ENCODE measurements at places on chromosomes 7 and 10. TPM values are rescaled to one million over a fixed set of nuclear protein-coding genes. Genes with fewer than 3 reads are reported as not detected.

- ATAC-seq: no peak
Measured at GRCh38 chr10:96666741-96667140, 53.6 kb downstream of the PIK3AP1 start.

GRCh38 chr10:5896208-5897052, 6.4 kb downstream of the FBH1 start:
- ATAC-seq: no peak

DNA sequence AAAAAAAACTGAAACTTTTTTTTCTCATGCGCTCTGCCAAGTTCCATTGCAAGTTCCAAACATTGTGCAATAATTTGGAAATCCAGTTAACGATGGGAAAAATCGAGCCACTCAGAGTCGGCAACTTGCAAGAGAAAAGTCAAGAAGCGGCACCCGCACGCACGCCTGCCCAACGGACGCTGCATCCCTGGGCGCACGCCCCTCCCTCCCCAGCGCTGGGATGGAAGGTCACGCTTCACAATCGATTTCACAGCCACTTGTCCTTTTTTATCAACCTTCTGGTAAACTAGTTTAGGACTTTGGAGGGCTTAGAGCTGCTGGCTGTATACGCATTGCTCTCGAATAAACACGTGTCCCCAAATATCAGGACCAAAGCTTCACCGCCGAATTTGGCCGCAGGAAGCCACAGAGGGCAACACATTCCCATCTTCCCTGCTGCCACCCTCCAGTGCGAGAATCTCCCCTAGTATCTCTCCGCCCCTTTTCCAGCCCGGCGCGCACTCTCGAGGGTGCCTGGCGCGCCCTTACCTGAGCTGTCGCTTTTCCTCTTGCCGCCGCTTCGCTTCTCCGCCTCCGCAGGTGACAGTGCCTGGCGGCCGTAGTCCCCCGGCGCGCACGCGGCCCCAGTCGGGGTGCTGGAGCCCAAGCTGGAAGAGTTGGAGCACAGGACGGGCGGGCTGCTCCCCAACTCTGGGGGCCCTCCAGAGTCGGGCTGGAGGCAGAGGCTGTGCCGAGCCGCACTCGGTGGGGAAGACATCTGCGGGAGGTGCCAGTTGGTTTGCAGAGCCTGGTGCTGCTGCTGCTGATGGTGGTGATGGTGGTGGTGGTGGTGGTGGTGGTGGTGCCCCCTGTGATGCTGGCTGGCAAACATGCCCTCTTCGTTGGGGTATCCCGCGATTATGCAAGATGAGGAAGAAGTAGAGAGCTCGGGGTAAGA, 857 bp downstream of the MEOX2 start:
- peak; percentile 45 for ATAC-seq

GRCh38 chr7:150799741-150800580, at the start of gene TMEM176B:
Gene TMEM176B, minus strand, starts transcription at chr7:150800364. Its CDS starts 3,795 bp downstream, at chr7:150796569.
- peak; percentile 75 for ATAC-seq

DNA sequence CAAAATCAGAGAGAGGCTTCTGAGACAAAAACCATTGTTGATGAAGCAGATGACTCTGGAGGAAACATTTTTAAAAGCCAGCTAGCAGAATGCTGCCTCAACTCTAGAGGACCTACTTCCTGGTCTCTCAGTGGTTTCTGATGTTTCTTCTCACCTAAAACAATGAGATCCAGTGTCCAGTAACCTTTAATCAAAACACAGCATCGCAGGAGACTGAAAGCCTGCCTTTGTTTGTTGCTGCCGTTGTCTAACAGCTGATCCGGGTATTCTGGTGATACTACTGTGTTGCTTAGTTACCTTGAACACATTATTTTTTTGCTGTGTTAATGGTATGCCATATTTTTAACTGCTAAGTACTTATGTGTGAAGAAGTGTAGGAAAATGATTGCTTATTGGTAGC, 70.9 kb downstream of the WIPF3 start:
- no peak for ATAC-seq

The PILRA gene
- total RNA-seq: 5.0 TPM

The C10orf62 gene
- total RNA-seq: not detected

The CLEC5A gene
- total RNA-seq: 0.12 TPM

GRCh38 chr7:46565253-46566096, 644.4 kb upstream of the IGFBP3 start:
- ATAC-seq: no peak

GRCh38 chr10:117339578-117339977, 35.7 kb downstream of the PDZD8 start:
- no peak for ATAC-seq

DNA sequence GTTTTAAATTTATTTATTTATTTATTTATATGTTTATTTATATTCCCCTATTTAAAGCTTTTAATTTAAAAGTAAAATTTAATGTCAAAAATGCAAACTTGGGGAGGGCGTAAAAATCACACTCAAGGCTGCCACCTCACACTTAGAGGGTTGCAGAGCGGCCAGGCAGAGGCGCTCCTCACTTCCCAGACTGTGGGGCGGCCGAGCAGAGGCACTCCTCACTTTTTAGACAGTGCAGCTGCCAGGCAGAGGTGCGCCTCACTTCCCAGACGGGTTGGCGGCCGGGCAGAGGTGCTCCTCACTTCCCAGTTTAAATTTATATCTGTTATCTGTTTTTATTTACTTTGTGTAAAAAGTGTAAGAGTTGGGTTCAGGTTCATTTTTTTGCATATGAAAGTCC, 10.0 kb upstream of the ZNF425 start:
- ATAC-seq: no peak

DNA sequence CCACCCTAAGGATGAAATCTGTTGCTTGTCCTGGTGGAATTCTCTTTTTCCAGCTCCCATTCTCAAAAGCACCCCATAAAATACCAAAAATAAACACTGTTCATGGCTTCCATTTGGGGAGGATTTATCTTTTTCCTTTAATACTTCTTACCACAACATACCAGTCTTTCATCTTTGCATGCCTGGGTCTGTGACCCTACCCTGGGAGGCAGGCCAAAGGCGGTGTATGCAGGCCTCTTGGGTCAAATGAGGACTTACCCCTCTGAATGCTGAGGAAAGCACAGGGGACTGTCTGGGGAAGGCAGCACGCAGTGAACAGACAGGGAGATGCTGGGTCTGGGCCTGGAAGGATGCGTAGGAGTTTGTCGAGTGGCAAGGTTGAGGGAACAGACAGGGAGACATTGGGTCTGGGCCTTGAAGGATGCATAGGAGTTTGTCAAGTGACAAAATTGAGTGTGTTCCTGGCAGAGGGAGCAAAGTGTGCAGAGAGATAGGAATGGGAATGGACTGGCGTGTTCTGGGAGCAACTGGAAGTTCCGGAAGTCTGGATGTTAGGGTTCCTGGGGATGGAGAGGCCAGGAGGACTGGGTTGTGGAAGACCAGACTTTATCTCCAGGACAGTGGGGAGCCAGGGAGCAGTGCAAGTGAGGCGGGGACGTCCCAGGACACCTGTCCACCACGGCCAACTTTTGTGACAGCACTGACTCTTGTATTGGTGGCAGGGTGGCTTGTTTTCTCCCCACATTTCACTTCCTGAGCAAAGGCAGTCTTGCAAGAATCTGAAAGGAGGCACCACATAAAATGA, 40.8 kb downstream of the MYL10 start:
- ATAC-seq: no peak

The ZPBP gene
- total RNA-seq: not detected

The MYO1G gene
- total RNA-seq: 3.6 TPM

- ATAC-seq: no peak
Measured at GRCh38 chr7:93226310-93226709, at the start of gene HEPACAM2. Gene HEPACAM2, minus strand, starts transcription at chr7:93226469.

The CARD11 gene
- 0.67 TPM for total RNA-seq

The LIPK gene
- not detected for total RNA-seq

DNA sequence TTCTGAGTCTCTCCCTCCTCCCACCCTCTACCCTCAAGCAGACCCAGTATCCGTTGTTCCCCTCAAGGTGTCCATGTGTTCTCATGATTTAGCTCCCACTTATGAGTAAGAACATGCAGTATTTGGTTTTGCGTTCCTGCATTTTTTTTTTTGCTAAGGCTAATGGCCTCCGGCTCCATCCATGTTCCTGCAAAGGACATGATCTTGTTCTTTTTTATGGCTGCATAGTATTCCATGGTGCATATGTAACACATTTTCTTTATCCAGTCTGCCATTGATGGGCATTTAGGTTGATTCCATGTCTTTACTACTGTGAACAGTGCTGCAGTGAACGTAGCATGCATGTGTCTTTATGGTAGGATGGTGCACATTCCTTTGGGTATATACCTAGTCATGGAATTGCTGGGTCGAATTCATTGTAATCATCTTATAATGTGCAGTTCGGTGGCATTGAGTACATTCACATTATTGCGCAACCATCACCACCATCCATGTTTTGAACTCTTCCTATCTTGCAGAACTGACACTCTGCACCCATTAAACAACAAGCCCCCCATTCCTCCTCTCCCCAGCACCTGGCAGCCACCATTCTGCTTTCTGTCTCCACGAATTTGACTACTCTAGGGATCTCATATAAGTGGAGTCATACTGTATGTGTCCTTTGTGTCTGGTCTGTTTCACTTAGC, 125.5 kb downstream of the CAMK1D start:
- no peak for ATAC-seq

The LRRD1 gene
- 0.13 TPM for total RNA-seq

DNA sequence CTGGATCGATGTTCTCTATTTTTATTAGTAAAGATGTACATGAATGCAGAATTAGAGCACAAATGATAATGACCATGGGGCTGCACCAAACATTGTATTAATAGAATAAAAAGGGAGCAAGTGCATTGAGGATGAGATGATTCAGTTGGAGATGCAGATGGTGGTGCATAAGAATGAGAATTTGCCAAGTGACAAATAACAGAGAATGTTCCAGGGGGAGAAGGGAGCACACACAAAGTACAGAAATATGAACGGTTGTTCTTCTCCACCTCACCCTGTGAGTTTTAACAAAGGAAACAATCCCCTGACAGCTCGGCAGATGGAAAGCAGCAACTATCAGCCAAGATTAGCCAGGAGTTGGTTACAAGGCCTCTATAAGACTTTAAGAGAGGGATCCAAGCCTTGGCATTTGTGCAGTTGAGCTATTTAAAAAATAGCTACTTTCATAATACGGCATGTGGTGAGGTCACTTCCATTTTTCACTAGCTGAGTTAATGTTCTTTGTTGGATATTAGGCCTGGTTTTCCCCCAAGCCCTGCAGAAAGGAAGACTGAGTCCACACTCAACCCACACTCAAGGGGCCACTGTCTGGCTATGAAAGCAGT, 462.5 kb downstream of the TNS3 start:
- ATAC-seq: peak; percentile 47

DNA sequence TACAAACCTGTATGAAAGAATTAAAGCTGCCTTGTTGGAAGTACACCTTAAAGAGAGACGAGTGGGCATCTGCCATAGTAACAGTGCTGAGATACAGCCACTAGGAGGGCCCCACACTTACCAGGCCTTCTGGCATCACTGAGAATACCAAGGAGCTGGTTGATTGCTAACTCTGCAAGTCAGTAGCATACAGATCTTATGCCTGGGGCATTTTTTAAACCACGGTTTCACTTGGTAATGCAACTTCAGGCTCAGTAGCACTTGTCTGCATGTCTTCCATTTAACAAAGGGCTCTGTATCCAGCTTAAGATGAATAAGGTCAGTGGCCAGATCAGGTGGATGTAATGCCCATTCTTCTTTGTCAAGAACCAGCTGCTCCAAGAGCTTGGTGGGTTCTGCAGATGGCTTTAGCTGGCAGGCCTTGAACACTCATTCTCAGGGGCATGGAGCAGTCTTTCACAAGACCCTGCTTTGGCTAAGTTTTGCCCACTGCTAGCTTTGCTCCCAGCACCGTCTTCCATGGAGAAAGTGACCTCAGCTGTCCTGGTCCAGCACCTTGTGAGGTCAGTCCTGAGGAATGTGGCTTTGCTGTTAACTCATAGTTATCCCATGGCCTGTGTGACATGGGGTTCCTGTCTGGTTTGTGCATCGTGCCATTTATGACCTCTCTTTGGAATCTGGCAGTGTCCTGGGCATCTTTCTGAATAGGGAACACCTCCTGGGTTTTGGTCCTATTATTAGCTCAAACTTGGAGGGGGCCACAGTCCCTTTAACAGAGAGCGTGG, 68.1 kb downstream of the BMPER start:
- ATAC-seq: no peak

- no peak for ATAC-seq
Measured at GRCh38 chr10:62562795-62563194, 188.6 kb downstream of the ZNF365 start.

- no peak for ATAC-seq
Measured at GRCh38 chr7:36096460-36097095, 56.5 kb upstream of the EEPD1 start.

DNA sequence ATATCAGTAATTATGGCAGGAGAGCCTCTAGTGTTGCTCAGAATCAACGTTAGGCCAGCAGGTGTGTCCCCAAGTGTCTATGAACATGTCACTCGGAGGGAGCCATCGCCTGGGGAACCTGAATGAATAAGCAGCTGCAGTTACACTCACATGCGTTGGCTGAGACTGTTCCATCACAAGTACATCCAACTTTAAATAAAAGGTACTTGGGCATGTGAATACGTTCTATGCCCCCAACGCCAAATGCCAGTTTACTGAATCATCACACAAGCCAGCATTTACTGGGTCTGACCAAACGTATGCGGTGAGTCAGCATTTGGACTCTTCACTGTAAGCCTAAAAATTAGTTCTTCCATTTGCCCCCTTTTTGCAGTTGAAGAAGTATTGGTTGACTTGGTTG, 207.6 kb upstream of the PLXNA4 start:
- no peak for ATAC-seq

DNA sequence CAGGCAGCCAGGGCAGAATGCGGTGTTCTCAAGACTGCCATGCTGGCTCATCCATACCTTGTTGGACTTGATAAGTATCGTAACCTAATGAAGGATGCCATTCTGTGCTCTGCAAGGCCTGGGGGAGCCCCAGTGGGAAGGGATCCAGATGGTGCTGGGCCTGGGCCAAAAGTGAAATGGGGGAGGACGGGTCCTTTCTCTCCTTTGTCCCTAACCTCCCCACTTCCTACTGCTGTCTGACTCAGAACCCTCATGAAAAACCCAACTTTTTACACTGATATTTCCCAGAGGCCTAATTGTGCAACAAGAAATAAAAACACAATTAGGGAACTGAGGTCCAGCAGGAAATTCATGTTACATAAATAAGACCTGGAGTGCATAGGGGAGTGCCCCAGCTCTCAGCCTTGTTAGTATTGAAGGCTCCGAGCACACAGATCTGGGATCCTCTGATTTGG, 193.7 kb upstream of the SVIL start:
- ATAC-seq: no peak

DNA sequence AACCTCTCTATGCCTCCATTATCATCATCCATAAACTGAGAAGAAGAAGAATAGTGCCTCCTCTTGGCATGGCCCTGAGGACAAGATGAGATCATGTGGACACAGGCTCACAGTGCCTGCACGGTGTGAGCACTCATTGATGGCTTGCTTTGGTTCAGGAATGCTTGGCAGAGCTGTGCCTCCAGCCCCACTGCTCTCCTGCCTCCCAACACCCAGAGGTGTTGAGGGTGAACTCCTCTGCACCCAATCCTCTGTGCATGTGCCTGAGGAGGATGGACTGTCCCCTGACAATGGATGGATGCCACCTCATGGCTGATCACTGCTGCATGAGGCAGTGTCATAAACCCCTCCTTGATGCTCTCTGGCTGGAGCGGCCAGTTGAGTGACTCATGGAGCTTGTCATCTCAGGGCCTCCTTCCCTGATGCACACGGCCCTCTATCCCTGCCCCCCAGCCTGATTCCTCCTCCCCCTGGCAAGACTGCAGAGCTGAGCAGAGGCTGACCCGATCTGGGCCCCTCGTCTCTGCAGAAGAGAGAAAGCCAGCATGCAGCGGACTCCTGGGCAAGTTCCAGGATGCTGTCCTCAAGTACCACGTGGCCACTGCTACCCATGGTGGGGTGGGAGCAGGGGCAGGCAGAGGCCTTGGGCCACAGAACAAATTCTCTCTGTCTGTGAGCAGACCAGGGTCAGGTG, 136.3 kb downstream of the KCNMA1 start:
- no peak for ATAC-seq

The SIRT1 gene
- total RNA-seq: 33.5 TPM

All from gastroesophageal sphincter (tissue), 4 donors.